A172 (cell line): ENCODE measurements at places on chromosomes 7 and 10. TPM values are rescaled to one million over a fixed set of nuclear protein-coding genes. Genes with fewer than 3 reads are reported as not detected.
A peak's percentile ranks its signal among the peaks of the same experiment; 100 is the strongest.

GRCh38 chr7:11430841-11431240 lies 401.2 kb downstream of the THSD7A start:
- no peak for DNase-seq

DNA sequence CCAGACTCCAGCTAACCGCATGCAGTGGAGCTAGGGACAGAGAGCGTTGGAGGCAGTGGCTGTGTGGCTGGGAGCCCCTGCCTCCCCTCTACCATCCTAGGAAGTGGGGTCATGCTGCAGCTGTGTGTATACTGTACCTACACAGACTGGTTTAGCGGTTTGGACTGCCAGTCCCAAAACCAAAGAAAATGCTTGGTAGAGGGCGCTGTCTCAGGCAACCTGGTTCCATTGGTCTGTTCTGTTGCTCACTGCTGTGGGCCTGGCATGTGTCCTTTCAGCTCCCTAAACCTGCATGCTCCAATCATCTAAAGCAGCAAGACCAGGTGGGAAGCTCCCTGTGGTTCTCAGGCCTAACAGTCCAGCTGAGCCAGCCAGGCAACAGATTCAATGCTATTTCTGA lies 4.5 kb downstream of the RBP4 start:
- DNase-seq: no peak

The ZNF804B gene
- total RNA-seq: not detected in 2 replicates

GRCh38 chr7:69696054-69696591 lies 97.8 kb downstream of the AUTS2 start:
- no peak for DNase-seq

- DNase-seq: no peak
These were observed 30.3 kb upstream of the HERPUD2 start for GRCh38 chr7:35725280-35725680.

The MET gene
- total RNA-seq: 118 and 144 TPM in 2 replicates

The PI4K2A gene
- total RNA-seq: 31.7 and 32.1 TPM in 2 replicates

DNA sequence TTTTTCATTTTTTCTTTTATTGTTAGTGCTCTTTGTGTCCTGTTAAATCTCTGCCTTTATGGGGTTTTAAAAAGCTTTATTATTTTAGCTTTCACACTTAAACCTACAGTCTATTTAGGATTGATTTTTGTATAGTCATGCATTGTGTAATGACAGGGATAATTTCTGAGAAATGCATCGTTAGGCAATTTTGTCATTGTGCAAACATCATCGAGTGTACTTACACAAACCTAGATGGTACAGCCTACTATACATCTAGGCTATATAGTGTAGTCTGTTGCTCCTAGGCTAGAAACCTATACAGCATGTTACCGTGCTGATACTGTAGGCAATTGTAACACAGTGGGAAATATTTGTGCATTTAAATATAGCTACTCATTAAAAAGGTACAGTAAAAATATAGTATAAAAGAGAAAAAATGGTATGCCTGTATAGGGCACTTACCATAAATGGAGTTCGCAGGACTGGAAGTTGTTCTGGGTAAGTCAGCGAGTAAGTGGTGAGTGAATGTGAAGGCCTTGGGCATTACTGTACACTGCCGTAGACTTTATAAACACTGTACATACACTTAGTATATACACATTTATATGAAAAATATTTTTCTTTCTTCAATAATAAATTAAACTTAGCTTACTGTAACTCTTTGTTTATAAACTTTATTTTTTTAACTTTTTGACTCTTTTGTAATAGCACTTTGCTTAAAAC lies 16.0 kb downstream of the UBE2D1 start:
- no peak for DNase-seq

DNA sequence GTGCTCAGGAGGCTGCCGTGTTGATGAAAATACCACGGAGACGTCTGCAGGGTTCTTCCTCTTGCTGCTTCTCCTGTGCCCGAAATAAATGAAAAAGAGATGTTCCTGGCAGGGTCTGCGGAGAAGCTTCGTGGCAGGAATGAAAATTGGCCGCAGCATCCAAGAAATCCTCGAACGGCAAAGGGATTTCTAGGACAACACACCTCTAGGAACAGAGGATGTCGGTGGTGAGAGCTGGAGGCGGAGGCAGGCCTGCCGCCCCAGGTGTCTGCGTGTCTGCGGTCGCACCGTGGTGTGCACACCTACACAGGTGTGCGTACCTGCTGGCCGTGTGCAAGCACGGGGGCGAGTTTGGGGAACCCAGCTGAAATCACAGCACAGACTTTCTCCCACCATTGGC lies 43.4 kb downstream of the TMEM130 start:
- DNase-seq: no peak

- DNase-seq: no peak
These were observed 68.5 kb upstream of the HECTD2 start for GRCh38 chr10:91341686-91342085.

The SEC61G gene
- total RNA-seq: 1,744 and 2,526 TPM in 2 replicates

- no peak for DNase-seq
These were observed 334.9 kb downstream of the ELMO1 start for GRCh38 chr7:37113661-37114355.

DNA sequence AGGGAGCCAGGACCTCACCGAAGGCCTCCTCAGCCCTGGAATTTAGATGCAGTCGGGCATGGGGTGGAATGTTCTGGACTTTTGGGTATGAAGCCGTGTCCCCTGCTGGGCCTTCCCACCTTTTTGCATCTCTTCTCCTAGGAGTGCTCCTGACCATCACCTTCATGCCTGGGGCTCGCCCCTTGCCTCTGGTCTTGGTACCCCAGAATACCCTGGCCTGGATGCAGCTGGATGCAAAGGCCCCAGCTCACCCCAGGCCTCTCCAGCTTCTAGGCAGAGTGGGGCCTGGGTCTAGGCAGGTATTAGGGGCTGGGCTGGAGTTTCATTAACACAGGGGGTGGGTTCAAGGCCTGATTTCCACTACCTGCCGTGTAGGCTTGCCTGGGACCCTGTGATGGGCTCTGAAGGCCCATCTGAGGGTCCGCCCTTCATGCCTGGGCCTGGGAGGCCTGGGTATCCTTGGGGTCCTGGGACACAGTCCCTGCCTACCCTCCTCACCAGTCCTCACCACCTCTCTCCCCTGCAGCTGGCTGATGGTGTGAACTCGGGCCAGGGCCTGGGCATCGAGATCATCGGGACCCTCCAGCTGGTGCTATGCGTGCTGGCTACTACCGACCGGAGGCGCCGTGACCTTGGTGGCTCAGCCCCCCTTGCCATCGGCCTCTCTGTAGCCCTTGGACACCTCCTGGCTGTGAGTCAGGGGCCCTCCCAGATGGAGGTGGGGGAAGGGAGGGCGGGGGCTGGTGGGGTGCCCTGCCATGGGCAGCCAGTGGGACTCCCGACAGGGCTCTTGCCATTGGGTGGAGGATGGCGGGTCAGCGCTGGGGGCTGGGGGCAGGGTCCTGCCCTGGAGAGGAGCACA lies 10.1 kb downstream of the AQP1 start:
- DNase-seq: no peak

DNA sequence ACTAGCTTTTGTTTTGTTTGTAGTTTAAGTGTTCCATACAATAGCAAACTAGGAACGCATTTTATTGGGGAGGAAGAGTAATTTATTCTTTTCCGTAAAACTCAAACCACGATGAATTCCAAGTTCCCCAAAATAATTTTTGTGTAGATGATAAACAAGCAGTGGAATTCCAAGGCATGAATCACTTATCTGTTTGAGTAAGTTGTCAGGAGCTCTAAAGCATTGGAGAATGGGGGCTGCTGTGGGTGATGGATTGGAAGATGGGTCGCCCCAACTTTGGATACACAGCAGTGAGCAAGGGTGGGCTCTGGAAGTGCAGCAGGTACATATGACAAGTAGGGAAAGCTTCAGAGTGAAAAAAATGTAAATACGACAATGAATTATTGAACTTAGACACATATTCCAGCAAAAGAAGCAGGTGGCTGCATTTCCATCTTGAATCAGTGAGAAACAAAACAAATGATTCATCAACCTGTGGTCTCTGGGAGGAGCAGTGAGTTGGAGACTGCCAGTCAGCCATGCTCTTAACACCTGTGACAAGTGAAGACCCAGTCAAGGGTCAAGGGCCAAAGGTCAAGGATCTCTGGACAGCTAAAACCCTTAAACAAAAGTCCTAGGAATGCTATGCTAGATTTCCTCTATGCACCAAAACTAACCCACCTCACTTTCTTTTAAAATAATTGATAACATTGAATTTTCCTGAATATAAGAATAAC lies 34.2 kb upstream of the ADRB1 start:
- peak; percentile 68 for DNase-seq

The C7orf57 gene
- 0.62 and 1.6 TPM in 2 replicates for total RNA-seq

The GPR158 gene
- 7.1 and 7.3 TPM in 2 replicates for total RNA-seq

DNA sequence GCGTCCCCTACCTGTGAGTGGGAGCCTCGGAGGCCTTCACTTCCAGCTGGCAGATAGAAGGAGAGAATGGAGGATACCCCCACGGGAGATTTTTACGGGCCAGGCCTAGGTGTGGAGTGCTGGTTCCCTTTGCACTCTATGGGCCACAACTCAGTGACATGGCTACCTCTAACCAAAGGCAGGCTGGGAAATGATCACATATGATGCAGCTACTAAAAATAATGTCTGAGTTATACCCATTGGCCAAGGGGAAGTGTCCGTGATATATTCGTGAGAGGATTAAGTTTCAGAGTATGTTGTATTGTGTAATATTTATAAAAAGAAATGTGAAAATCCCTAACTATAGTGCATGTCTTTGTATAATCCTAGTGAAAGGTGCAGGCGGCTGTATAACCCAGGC lies 13.5 kb upstream of the HIPK2 start:
- DNase-seq: no peak

DNA sequence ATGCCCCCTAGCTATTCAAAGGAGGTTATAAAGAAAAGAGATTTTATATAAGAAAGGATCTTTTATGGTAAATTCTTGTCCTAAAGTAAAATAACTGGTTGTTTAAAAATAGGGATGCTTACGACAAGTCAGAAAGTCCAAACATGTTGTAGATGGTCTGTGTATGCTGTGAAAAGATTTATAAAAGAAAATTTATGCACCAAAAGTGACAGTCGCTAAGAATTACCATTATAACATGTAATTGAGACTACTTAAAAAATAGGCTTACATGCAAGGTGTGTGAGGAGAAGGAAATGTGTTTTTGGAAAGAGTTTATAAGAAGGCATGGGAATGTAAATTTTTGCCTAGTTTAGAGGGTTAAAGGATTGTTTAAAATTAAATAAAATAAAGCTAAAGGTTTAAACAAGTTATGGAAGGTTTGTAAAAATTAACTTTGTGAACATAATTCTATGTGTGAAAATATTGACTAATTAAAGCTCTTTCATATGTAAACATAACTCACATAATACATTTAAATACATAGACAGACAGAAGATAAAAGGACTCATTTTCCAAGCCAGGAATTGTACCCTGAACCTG lies 118.5 kb downstream of the LYZL1 start:
- DNase-seq: no peak

DNA sequence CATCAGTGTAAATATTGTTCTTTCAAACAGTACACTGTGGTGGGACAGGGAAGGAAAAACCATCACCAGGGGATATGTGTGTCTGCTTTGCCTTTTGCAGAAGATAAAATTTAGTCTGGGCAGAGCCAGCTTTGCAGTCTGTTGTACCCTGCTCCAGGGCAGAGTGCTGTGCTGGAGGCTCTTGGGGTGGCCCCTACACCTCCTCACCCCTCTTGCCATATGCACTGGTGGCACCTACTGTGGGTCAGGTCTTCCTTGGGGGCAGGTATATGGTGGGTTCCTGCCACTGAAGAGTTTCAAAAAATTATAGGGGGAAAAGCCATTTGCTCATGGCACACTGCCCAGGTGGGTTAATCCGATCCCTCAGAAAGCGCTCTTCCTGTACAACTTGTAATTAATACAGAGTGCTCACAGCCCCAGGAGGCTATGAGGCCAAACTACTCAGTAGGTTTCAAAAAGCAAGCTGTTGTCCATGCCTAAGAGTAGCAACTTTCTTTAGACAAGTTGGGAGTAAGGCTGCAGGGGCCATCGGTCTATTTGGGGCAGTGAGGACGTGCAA lies 112.7 kb upstream of the BMPER start:
- DNase-seq: no peak

The COL1A2 gene
- total RNA-seq: 104 and 144 TPM in 2 replicates

- DNase-seq: no peak
These were observed 201.4 kb upstream of the AOAH start for GRCh38 chr7:36925691-36926090.

DNA sequence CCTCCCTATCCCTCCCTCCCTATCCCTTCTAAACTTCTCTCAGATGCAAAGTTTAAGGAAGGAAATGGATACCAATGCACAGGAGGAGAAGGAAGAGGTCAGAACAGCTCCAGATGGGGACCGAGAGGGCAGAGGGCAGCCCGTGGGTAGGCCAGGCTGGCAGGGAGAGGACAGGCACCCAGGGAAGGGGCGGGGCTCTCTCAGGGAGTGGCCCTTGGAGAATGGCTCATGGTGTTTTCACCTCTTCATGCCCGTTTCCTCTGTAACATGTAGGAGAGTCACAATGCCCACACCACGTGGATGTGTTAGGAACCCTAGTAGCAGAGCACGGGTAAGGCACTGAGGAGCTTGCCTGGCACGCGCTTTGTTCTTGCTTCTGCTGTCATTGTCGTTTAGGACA lies 264.5 kb downstream of the CELF2 start:
- no peak for DNase-seq

GRCh38 chr10:28190196-28190595 lies 112.7 kb downstream of the MPP7 start:
- DNase-seq: no peak

The PRKG1 gene
- total RNA-seq: 0.05 and 0.22 TPM in 2 replicates

GRCh38 chr7:5005066-5005465 lies 40.6 kb upstream of the RBAK start:
- DNase-seq: no peak

DNA sequence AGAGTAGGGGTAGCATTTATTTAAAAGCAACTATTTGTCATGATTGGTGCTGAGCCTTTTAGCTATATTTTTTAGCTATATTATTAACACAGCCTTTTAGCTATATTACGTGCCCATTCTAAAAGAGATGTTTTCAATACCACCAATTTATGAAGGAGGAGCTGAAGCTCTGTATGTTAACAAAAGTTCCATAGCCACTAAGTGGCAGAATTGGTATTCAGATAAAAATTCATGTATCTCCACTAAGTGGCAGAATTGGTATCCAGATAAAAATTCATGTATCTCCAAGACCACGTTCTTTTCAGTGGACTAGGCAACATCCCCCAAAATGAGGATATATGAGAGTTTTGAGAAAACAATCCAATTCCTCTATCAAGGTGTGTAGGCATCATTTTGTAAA lies 268.6 kb downstream of the HGF start:
- DNase-seq: peak; percentile 11

DNA sequence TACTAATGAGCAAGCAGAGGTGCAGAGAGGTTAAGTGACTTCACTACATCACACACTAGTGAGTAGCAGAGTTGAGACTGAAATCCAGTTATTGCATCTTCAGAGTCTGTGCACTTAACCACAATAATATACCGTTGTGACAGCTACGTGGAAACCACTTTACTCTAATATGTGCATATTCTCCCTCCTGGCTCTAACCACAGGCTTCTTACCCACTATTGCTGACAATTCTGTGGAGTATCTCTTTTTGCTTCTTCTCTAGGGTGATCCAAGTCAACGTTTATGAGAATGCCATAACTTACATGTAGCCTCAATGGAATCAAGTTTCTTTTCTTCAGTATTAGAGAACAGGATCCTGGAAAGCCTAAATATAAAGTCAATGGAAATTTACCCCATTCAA lies 64.2 kb upstream of the MEOX2 start:
- DNase-seq: peak; percentile 7

GRCh38 chr10:21195252-21195651 lies 298.1 kb upstream of the NEBL start:
- no peak for DNase-seq

The TFR2 gene
- not detected in 2 replicates for total RNA-seq
